Effector memory CD8-positive, alpha-beta T cell (primary cell): ENCODE measurements at places on chromosomes 1 and 21.

DNA sequence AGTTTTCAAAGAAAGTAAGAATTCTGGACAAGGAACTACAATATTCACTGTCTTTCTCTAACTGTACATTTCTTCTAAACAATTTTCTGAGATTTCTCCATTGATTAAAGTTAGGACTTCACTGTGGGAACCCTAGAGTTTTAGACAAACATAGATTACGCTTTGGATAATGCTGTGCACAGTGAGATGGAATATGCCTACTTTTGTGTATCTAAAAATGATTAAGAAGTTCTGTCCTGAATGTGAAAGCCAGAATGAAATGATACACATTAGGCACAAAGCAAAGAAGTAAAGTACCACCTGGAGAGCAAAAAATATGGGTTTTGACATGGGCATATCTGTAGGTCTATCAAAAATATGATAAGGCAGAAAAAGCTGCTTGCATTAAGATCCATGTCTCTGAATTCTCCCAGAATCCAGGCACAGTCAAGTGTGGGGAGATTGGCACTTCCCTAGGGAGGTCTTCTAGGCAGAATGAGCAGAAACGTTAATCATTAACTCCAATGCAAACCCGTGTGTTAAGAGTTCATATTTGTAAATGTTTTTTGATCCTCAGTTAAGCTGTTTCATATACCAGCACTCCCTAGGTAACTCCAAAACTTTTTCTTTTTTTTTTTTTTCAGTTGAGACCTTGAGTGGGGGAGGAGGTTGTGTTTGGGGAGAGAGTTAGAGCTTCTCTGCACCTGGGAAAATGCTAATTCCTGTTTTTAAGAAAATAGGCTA lies 467.1 kb downstream of the LMO4 start:
- no peak for DNase-seq

- DNase-seq: no peak
Measured at GRCh38 chr1:206797534-206798383, 25.5 kb upstream of the IL10 start.

GRCh38 chr1:3313576-3313950 lies 140.9 kb upstream of the ARHGEF16 start:
- no peak for DNase-seq

DNA sequence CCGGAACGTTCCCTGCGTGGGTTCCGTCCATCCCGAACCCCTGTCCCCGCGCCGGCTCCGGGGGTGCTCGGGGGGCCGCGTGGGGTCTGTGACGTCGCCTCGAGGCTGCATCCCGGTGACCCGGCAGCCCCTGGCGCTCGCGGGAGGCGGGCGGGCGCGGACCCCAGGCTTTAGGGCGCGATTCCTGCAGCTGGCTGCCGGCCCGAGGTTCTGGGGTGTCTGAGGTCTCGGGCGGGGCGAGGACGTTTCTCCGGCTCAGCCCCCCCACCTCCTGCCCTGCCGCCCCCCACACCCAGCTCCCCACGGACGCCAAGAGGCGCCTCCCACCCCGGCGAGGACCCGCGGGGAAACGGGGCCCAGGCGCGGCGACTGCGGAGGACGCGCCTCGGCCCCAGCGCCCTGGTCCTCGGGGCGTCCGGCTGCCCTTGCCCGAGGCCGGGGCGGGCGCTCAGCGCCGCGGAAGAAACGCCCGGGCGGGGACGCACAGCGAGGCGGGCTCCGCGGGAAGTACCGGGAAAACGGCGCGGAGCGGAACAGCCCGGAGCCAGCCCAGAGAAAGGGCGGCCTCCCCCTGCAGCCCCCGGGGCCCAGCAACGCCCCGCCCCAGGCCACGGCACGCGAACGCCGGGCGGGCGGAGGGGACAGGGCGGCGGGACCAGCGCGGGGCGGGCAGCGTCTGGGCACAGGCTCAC lies 1.3 kb upstream of the PCBP3 start:
- DNase-seq: no peak

DNA sequence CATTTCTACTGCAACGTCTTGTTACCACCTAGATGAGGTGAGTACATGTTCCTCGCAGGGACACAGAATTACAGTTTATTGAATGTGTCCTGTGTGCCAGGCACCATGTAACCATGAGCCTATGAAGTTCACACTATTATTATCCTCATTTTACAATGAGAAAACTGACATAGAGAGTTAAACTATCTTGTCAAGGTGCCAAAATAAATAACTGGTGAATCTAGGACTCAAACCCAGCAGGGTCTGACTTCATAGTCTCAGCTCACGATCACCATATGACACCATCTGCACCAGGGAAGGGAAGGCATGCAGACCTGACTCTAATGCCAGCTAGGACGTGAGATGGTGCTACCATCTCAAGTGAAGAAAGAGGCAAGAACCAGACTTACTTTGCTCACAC lies 2.4 kb downstream of the SELE start:
- DNase-seq: no peak

GRCh38 chr1:201461645-201462441 lies 7.1 kb downstream of the PHLDA3 start:
- DNase-seq: no peak

- no peak for DNase-seq
Measured at GRCh38 chr21:39384674-39385298, 35.9 kb upstream of the HMGN1 start.

- DNase-seq: no peak
Measured at GRCh38 chr1:89728381-89728780, 92.5 kb upstream of the LRRC8D start.

DNA sequence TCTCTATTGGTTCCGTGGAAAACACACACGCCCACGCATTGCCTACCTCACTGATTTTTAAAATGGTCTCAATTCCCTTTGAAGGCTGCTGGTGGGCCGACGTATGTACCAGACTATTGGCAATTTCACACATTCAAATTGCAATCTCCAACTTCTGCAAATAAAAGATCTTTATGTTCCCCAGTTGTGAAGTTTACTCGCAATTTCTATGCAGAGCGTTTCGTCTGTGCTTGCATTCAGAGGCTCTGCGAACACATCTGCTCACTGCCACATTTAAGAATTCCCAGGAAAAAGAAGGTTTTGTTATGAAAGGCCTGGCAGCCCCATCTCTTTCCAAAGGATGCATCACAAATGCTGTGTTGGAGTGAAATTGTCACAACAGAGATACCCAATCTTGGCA lies 288.0 kb upstream of the KAZN start:
- no peak for DNase-seq

DNA sequence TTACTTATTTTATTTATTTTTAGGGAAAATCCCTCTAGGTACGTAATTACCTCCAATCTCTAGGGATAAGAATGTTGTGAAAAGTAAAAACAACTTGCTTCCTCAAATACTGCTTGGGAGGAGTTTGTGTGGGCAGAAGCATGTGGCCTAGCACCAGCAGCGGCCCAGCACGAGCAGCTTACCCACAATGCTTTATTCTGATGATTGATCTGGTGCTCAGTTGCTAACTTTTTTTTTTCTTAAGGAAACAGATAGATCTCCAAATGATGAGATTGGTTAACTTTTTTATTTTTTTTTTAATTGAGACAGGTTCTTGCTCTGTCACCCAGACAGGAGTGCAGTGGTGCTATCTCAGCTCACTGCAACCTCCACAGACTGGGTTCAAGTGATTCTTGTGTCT lies 4.2 kb downstream of the CLIC6 start:
- DNase-seq: no peak

DNA sequence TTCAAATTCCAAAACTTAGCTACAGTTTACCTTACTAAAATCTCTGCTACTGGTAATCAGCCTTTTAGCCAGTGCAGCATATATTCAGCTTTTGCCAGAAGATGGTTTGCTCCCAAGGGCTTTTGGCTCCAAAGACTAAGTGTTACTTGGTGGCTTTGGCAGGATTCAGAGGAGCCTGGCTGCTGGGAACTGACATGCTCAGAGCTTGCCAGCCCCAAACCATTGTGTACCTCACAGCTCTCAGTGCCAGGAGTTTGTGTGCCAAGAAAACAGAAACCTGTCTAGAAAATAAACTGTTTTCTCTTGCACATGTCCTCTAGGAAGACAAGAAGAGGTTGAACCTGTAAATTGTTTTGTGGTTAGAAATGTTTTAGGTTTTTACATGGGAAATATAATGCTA lies 315.9 kb downstream of the ST6GALNAC3 start:
- DNase-seq: no peak
